GM13976 (cell line): ENCODE measurements at places on chromosomes 13 and 19.

DNA sequence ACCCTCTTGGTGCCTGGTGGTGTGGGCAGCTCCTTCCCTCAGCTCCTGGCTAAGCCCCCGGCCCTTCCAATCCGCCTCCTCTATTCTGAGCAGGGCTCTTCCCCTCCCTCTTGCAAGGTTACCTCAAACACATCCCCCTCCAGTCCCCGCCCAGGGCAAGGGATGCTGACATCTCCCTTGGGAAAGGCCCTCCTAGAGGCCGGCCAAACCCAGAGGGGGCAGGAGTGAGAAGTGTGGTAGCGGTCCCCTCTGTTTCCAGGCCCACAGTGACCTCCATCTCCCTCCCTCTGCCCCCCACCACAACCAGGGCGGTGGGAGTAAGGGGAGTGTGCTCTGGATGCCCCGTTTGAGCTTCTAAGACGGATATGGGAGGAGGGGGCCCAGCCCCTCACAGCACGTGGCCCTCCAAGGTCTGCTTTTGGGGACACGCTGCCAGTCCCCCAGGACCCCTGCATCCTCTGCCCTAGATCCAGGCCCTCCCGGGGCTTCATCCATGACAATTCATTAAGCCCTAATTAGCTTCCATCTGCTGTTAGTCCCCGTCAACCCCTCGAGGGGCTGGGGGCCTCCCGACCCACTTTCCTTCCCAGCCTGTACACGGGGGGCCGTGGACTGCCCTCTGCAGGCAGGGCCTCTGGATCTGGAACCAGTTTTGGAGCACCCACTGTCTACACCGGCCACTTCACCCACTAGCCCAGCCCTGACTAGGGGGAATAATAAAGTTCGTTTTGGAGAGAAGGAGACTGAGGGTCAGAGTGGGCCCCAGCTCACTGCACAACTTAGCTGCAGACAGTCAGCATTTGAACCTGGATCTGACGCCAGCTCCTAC is 2.3 kb downstream of the LINGO3 start:
- no peak for DNase-seq

- DNase-seq, result no peak
Observed at GRCh38 chr19:3503036-3503572, 2.6 kb upstream of the DOHH start.

GRCh38 chr13:109451726-109452125 is 334.7 kb downstream of the IRS2 start:
- DNase-seq, result no peak

DNA sequence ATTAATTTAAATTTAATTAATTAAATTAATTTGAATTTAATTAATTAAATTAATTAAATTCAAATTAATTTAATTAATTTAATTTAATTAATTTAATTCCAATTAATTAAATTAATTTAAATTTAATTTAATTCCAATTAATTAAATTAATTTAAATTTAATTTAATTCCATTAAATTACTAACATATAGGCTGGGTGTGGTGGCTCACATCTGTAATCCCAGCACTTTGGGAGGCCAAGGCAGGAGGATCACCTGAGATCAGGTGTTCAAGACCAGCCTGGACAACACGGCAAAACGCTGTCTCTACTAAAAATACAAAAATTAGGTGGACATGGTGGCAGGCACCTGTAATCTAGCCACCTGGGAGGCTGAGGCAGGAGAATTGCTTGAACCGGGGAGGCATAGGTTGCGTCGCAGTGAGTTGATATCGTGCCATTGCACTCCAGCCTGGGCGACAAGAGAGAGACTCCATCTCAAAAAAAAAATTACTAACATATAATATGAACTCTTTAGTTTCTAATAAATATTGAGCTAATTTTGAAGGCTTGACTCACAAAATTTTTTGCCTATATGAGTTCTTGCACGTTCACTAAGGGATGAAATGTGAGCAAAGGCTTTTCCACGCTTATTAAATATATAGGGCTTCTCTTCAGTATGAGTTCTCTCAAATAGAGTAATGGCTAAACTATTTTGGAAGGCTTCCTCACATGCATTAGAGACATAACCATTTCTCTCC is 9.0 kb upstream of the USP29 start:
- DNase-seq, result no peak

DNA sequence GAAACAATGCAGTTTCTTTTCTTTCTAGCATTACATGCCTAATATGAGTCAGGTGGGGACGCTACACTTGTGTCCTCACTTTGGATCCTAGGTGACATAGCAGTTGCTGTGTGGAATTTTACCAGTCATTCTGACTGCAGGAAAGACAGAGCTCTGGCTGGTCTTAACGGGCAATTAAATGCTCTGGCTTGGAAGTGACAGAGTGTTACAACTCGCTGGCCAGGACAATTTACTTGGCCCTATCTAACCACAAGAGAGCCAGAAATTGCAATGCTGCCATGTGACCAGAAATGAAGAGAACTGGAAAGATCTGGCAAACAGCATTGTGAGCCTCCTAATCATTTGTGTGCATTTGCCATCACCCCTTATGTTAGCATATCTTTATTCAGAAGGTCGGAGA is 351.1 kb downstream of the DCT start:
- DNase-seq, result no peak

DNA sequence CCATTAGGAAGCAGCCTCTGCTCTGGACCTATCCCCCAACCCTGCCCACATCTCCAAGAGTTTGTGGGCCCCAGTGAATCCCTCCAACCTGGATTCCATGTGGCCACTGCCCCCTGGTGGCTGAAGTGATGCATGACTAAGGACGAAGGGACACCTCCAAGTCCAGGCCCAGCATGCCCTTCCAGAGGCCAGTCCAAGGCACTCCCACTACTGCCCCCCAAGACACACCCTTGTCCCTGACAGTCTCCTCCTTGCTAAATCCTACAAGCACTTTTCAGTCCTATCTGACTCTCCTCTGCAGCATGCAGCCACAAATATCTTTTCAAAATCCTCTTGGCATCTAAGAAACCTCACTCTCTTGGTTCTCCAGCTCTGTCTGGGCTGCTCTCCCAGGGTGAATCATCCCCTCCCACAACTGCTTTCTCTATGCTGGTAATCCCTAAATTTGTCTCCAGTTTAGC is 33.0 kb downstream of the DEDD2 start:
- DNase-seq, result peak; percentile 81

GRCh38 chr13:37995092-37995491 is 125.5 kb upstream of the TRPC4 start:
- DNase-seq, result no peak

GRCh38 chr19:19632661-19633060 is 4.6 kb upstream of the LPAR2 start:
- no peak for DNase-seq

DNA sequence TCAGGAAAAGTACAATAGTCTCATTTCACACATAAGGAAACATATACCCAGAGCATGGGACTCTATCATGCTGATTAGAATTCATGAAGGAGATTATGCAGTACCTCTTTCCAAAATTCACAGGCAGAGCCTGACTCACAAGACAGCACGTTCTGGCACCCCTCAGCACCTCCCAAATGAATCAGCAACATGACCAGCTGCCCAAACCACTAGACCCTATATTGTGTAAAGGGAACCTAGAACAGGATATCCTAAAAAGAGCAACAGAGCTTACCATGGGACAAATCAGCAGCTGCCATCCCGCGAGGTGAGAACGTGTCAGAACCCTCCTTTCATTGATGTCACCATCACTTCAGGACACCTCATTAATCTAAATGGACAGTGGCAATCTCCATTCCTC is 2.5 kb downstream of the ZNF426 start:
- DNase-seq, result no peak

DNA sequence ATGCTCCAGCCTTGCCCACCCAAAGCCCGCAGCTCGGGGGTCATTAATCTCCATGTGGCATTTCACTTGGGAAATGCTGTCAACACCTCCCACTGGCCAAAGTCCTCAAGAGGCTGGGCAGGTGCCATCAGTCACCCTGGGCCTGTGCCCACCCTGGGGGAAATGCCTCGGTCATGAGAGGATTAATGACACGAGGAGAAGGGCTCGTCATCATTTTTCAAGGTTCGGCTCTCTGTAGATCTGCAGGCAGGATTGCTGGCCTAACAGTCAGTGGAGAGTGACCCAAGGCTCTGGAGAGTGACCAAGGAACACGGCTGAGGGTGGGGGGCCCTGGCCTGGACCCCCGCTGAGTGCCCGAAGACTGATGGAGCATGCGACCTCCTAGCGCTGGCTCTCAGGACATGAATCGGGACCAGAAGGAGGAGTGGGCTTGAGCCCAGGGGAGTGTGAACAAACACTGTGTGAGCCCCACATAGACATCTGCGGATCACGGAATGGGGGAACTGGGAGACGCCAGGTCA is 15.2 kb upstream of the KCTD15 start:
- DNase-seq, result no peak

GRCh38 chr19:48095612-48096175 is 14.9 kb downstream of the PLA2G4C start:
- DNase-seq, result no peak

DNA sequence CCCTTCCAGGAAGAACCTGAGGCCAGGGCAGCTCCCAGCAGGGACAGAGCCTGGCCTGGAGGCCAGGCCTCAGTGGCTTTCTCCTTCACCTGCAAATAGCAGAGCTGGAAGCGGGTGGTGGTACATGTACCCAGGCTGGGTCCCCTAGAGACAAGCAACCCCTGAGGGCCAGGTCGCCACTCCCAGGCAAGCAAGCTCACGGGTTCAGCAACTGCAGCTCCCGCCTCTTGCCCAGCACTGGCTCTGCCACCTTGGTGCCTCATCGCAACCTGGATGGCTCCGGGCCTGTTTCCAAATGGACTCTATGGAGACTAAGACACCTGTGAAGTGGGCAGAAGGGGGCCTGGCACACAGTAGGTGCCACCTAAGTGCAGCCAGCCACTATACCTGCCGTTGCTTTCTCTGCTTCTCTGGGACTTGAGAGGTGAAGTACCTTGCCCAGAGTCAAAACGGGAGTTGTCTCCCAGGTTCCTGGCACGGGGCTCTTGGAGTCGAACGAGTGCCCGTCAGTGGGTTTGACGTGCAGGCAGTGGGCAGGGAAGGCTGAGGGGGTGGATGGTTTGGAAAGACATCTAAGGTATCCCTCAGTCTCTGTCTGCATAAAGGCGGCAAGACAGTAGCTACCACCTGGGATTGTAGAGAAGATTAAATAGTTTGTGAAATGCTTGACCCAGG is 2.4 kb upstream of the PLPP2 start:
- DNase-seq, result no peak
